ENCODE measurements at places on chromosomes 7 and 10. TPM values are rescaled to one million over a fixed set of nuclear protein-coding genes. Genes with fewer than 3 reads are reported as not detected.
A peak's percentile ranks its signal among the peaks of the same experiment; 100 is the strongest.

DNA sequence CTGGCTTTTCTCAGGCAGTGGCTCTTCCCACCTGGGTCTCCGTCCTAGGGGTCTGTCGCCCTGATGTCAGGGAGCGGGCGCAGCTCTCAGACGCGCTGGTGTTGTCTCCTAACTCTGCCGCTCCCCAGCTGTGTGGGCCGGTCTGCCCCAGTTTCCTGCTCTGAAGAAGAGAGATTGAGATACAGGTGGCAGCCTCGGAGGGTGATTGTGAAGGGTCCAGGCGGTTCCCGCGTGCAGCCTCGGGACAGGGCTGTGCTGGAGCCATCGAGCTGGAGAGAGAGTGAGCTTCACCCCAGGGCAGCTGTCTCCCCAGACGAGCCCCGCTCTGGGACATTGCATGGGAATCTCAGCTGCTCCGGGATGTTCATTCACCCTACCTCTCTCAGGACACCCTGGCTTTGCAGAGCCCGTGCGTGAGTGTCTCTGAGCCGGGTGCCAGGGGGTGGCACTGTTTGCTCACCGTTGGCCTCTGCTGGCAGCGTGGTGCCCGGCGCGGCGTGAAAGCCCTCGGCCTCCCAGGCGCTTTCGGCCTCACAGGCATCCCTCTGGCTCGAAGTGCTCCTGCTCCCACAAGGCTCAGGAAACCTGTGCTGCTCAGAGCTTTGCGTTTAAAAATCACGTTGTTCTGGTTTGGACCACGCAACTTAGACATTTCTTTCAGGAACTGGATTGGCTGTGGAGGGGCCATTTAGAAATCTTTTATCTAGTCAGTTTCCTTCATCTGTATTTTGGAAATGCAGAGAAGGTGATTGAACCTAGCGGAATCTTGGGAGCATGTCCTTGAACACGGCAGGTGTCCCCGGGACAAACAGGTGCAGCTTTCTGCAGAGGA lies 33.8 kb upstream of the ZFAND2A start:
- peak; percentile 69 for DNase-seq

GRCh38 chr7:117036053-117036669 lies 82.9 kb downstream of the ST7 start:
- no peak for DNase-seq

- DNase-seq: no peak
These were observed 79.3 kb downstream of the AVL9 start for GRCh38 chr7:32574626-32575025.

Gene NPSR1
- not detected for total RNA-seq

Gene PNLIP
- total RNA-seq: not detected

Gene SYT15B
- not detected for total RNA-seq

GRCh38 chr7:118184565-118184940 lies 589 bp downstream of the LSM8 start:
- no peak for DNase-seq

DNA sequence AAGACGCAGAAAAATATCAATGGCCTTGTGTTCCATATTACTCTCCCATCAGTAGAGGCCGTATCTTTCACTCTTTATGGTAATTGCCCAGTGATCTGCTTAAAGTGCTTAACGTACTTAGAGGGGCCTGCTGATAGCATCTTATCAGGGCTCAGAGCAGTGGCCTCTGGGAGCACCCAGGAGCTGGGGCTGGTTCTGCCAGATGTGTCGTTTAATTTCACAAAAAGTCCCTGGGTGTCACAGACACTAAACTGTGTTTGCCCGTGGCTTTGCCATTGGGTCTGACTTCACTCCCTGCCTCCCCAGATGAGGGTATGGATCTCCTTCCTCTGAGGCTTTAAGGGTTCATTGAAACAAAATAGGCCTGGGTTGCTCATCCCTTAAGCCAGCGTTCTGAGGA lies 435.3 kb downstream of the GATA3 start:
- no peak for DNase-seq

Gene TMEM229A
- 23.1 TPM for total RNA-seq

DNA sequence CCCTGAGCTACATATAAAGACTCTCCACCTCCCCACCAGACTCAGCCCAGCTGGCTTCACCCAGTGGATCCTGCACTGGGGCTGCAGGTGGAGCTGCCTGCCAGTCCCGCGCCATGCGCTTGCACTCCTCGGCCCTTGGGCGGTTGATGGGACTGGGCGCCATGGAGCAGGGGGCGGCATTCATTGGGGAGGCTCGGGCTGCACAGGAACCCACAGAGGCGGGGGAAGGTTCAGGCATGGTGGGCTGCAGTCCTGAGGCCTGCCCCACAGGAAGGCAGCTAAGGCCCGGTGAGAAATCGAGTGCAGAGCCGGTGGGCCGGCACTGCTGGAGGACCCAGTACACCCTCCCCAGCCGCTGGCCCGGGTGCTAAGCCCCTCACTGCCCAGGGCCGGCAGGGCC lies 157.2 kb upstream of the GNAI1 start:
- no peak for DNase-seq

DNA sequence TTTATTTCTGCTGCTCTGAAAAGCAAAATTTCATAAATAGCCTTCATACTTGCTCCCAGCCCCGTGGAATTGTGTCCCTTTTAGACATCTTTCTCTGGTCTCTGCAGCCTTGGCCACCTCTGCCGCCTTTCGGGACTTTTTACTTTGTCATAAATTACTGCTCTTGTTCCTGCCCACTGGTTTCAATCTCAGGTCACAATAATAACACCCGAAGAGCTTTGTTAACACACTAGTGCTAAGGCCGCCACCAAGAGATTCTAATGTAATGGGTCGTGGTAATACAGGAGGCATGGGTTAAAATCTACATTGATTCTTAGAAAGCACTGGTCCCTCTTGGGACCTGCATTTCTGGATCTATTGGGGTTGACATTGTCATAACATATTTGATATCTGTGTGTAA lies 276.0 kb upstream of the VWC2 start:
- DNase-seq: no peak

Gene PLAC9
- total RNA-seq: 7.4 TPM

DNA sequence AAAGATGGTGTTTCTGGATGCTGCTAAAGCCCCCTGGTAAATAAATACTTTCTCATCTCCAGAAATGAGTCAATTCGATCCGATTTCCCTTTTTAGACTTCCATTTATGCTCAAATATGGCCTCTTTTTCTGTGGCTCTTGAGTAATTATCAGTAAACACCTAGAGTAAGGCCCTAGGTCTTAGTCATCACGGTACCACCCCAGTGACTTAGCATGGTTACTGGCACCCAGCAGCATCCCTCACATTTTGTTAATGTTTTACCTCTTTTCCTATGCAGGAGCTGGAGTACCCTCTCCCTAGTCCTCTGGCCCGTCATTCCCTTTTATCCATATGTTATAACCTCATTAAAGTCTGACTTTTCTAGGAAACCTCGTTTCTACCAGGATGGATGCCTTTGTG lies 19.5 kb downstream of the CHN2 start:
- DNase-seq: no peak

GRCh38 chr10:27446091-27446918 lies 57.8 kb upstream of the RAB18 start:
- DNase-seq: no peak

GRCh38 chr10:14587540-14588083 lies 187.1 kb downstream of the FAM107B start:
- no peak for DNase-seq

- DNase-seq: no peak
These were observed 205.4 kb downstream of the IMMP2L start for GRCh38 chr7:111356941-111357340.

Gene UFSP1
- total RNA-seq: 4.1 TPM

Gene WAC
- total RNA-seq: 77.6 TPM

- no peak for DNase-seq
These were observed 92.8 kb downstream of the CD36 start for GRCh38 chr7:80731281-80731680.

Gene PAOX
- total RNA-seq: 53.7 TPM

GRCh38 chr7:129263168-129263567 lies 38.3 kb downstream of the AHCYL2 start:
- no peak for DNase-seq

DNA sequence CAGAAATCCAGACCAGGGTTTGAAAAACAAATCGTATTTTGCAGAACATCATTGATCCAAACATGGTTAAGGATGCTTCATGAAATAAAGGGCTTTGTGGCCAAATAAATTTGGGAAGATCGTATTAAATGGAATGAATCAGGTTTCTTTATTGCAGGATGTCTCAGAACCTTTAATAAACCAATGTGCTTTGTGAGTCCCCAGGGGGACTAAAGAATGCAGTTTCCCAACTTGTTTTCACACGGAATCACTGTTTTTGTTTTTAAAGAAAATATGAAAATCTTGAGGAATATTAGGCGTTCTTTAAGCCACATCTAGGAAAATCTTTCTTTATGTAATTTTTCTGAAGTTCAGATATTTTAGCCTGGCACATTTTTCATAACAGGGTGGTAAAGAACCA lies 16.8 kb upstream of the CCDC172 start:
- DNase-seq: no peak

- DNase-seq: no peak
These were observed 368.9 kb downstream of the PLXDC2 start for GRCh38 chr10:20185116-20185515.

- DNase-seq: no peak
These were observed 90.5 kb upstream of the PDGFA start for GRCh38 chr7:610141-610530.

DNA sequence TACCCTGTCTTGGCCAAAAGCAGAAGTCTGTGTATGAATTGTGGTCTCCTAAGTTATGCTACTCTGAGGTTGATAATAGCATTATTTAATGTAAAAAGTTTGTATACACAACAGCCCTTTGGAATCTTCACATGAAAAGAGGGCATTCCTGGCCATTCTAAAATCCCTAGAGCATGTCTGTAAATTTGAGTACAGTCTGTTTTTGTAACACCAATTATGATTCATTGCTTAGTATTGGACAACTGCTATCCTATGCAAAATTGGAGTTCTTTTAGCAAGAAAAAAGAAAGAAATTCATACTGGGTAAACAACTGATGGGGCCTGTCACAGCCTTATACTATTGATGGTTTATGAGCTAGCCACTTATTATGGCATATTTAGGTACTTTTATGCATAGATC lies 10.2 kb downstream of the CUTC start:
- DNase-seq: no peak

GRCh38 chr10:35824704-35825103 lies 182.6 kb upstream of the FZD8 start:
- DNase-seq: no peak

- no peak for DNase-seq
These were observed 170.2 kb upstream of the GNAI1 start for GRCh38 chr7:79964463-79964862.

Gene LIPF
- total RNA-seq: not detected

GRCh38 chr10:102627736-102628293 lies 16.5 kb upstream of the TRIM8 start:
- DNase-seq: no peak

DNA sequence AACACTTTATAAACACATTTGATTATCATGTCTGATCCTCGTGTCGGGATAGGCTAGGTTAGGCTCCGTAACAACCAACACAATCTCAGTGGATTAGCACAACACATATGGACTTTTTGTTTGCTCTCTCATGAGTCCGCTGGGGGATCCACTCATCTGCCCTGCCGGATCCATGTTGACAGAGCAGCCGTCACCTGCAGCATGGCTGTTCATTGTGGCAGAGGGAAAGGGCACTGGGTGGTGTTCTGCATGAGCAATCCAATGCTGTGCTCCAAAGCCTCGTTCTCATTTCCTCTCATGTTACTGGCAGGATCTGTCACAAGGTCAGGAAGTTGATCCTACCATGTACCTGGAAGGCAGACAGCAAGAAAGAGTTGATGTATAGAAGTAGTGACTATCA lies 62.5 kb upstream of the RAPGEF5 start:
- no peak for DNase-seq

- DNase-seq: no peak
These were observed 10.0 kb downstream of the HKDC1 start for GRCh38 chr10:69230128-69230527.

Gene DNTT
- not detected for total RNA-seq

GRCh38 chr10:18279173-18279572 lies 138.9 kb downstream of the CACNB2 start:
- DNase-seq: no peak

- DNase-seq: no peak
These were observed 25.9 kb downstream of the KNDC1 start for GRCh38 chr10:133185916-133186315.

- DNase-seq: no peak
These were observed 39.9 kb downstream of the ADCYAP1R1 start for GRCh38 chr7:31091924-31092434.

DNA sequence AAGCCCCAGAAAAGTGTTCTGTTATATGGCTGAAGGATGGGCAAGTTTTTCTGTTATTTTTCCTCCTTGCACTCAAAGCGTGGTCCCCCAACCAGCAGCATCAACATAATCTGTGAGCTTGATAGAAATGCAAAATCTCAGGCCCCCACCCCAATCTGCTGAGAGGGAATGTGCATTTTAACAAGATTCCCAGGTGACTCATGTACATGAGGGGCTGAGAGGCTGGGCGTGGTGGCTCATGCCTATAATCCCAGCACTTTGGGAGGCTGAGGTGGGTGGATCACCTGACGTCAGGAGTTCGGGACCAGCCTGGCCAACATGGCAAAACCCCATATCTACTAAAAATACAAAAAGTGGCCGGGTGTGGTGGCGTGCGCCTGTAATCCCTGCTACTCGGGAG lies 326.8 kb upstream of the PODXL start:
- DNase-seq: no peak

Gene MAP3K8
- 3.5 TPM for total RNA-seq

DNA sequence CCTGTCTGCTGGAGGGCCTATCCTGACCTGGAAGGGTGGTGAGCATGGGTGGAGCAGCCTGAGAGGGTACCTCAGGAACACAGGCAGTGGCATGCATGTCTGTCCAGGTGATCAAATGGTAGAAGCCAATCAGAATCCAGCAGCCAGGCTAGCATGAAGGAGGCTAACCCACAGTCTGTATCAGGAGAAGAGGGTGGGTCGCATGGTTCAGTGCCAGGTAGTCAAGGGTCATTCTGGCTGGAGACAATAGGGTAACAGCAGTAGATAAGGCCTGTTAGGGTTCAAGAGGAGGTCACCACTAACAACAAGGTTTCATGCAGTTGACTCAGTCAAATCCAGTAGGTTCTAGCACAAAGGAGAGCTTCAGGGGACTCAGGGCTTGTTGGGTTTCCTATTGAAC lies 10.4 kb downstream of the ALDH18A1 start:
- peak; percentile 81 for DNase-seq

DNA sequence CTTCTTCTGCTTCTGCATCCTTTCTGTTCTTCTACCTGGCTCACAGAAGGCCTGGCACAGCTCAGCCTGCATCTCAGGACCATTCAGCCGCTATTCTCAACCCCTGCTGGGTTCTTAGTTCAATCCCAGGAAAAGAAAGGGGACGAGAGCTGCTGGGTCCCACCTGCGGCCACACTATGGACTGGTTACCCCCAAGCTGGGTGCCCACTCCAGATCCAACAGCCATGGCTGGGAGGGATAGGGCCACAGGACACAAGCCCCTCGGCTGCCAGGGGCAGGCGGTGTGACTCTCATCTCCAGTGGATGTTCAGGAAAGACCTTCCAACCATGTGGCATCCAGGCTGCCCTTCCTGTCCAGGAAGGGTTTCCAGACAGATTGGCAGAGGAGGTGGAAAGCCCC lies 97.6 kb upstream of the NMT2 start:
- DNase-seq: no peak

Gene TFEC
- 99.9 TPM for total RNA-seq
